Psoas muscle (tissue), 8 donors: ENCODE measurements at places on chromosomes 7 and 10. TPM values are rescaled to one million over a fixed set of nuclear protein-coding genes. Genes with fewer than 3 reads are reported as not detected.

The SHLD2 gene
- polyA plus RNA-seq: 24.0 TPM

The FIS1 gene
- polyA plus RNA-seq: 263 TPM

The MYH16 gene
- polyA plus RNA-seq: not detected

The DRGX gene
- polyA plus RNA-seq: not detected

The GTF2IRD1 gene
- 43.0 TPM for polyA plus RNA-seq

The SFXN2 gene
- 1.7 TPM for polyA plus RNA-seq

The PSD gene
- polyA plus RNA-seq: not detected

The ASB4 gene
- 10.8 TPM for polyA plus RNA-seq

The CDC14C gene
- polyA plus RNA-seq: not detected

The PEX1 gene
- 6.7 TPM for polyA plus RNA-seq

The CTAGE8 gene
- polyA plus RNA-seq: 0.04 TPM

The NCF1 gene
- 0.35 TPM for polyA plus RNA-seq

The PRKG1 gene
- polyA plus RNA-seq: 4.5 TPM

The NRG3 gene
- 0.03 TPM for polyA plus RNA-seq

The AUTS2 gene
- 6.0 TPM for polyA plus RNA-seq

The MYL10 gene
- 4.4 TPM for polyA plus RNA-seq

The ZNF862 gene
- 1.9 TPM for polyA plus RNA-seq

The PDE1C gene
- 0.39 TPM for polyA plus RNA-seq

The DEPP1 gene
- polyA plus RNA-seq: 53.6 TPM

The TMEM270 gene
- not detected for polyA plus RNA-seq

The AKR1C4 gene
- polyA plus RNA-seq: not detected

The SCART1 gene
- polyA plus RNA-seq: 1.1 TPM

The PIK3AP1 gene
- polyA plus RNA-seq: 0.43 TPM

The GNGT1 gene
- not detected for polyA plus RNA-seq

The RTKN2 gene
- 0.03 TPM for polyA plus RNA-seq

The NEUROG3 gene
- polyA plus RNA-seq: not detected

The SEC24C gene
- 28.8 TPM for polyA plus RNA-seq

The ZNF736 gene
- 5.3 TPM for polyA plus RNA-seq

The OR13A1 gene
- polyA plus RNA-seq: not detected

The APBB1IP gene
- 0.81 TPM for polyA plus RNA-seq

The GFRA1 gene
- polyA plus RNA-seq: 5.0 TPM

The TFEC gene
- 0.17 TPM for polyA plus RNA-seq

The AP4M1 gene
- polyA plus RNA-seq: 19.2 TPM

The SLC39A12 gene
- not detected for polyA plus RNA-seq

The PRLHR gene
- polyA plus RNA-seq: not detected

The TMEM176A gene
- polyA plus RNA-seq: 3.0 TPM

The GPR158 gene
- polyA plus RNA-seq: 0.06 TPM

The NRAP gene
- polyA plus RNA-seq: 503 TPM

The TMEM209 gene
- 9.3 TPM for polyA plus RNA-seq

The PIP gene
- polyA plus RNA-seq: not detected

The HECW1 gene
- 1.7 TPM for polyA plus RNA-seq

The TRPV5 gene
- not detected for polyA plus RNA-seq

The SLC13A1 gene
- not detected for polyA plus RNA-seq
